CD4-positive, alpha-beta memory T cell (primary cell): ENCODE measurements at places on chromosomes 2 and 18. TPM values are rescaled to one million over a fixed set of nuclear protein-coding genes. Genes with fewer than 3 reads are reported as not detected.

Gene SFTPB
- not detected for total RNA-seq

Gene GCKR
- total RNA-seq = not detected

- H3K27ac ChIP-seq = no peak overlapping the region
- H3K4me1 ChIP-seq = no peaks in the 10 kb centered on the region
- H3K4me3 ChIP-seq = no peak overlapping the region
- H3K27me3 ChIP-seq = no peaks in the 10 kb centered on the region
- DNase-seq = no peak
- H3K36me3 ChIP-seq = no peaks in the 10 kb centered on the region
These were observed 87.9 kb upstream of the KLHL29 start for GRCh38 chr2:23297112-23297511.

GRCh38 chr2:158750458-158751125 lies 44.5 kb upstream of the DAPL1 start:
- H3K27ac ChIP-seq = no peak overlapping the region
- no peak overlapping the region for H3K4me3 ChIP-seq
- H3K36me3 ChIP-seq = no peaks in the 10 kb centered on the region

DNA sequence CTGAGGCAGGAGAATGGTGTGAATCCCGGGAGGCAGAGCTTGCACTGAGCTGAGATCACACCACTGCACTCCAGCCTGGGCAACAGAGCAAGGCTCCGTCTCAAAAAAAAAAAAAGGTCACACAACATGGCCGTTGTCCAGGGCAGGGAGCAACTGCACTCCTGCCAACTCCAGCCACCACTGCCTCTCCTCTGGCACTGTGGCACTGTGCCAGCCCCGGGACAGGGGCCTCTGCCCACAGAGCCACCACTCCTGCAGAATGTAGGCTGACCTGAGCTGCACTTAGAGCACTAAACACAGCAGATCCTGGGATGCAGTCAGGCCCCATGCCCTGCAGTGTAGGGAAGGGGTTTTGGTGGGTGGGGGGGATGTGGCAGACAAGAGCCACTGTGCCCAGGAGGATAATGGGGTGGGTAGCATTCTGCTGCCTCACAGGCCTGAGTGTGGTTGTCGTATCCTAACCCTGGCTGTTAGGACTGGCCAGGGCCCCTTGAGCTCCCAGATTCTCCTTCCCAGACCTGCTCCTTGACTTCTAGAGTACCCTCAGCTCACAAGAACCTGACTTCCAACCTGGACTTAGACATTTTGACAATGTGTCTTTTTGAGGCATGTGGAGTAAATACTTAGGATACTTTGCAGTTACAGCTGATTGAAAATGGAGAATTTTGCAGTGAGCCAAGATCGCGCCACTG lies 69.4 kb upstream of the SH3RF3 start:
- no peak overlapping the region for H3K4me3 ChIP-seq
- H3K4me1 ChIP-seq = peaks cover 6% of the 10 kb centered on the region
- H3K27me3 ChIP-seq = no peaks in the 10 kb centered on the region
- DNase-seq = no peak

- H3K4me3 ChIP-seq = no peak overlapping the region
- H3K36me3 ChIP-seq = no peaks in the 10 kb centered on the region
- no peaks in the 10 kb centered on the region for H3K27me3 ChIP-seq
- DNase-seq = no peak
- no peak overlapping the region for H3K27ac ChIP-seq
These were observed 51.4 kb downstream of the ITGAV start for GRCh38 chr2:186641132-186641806.

DNA sequence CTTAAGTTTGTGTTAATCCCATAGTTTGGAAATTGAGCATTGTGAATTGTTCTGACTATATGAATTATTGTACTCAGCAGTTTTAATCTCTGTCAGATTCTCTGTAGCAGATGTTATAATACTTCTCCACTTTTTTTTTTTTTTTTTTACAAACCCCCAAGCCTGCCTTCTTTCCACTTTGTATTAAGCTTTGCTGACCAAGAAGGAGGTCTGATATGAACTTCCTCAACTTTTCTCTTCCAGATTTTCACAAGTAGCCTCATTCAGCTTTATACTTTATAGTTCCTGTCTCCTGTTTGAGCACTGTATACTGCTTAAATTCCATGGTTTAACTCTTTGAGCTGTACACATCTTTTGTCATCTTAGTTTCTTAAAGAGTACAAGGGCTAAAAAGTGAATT lies 105.0 kb downstream of the HAUS1 start:
- no peaks in the 10 kb centered on the region for H3K36me3 ChIP-seq
- no peak overlapping the region for H3K27ac ChIP-seq
- DNase-seq = no peak

- H3K27me3 ChIP-seq = no peaks in the 10 kb centered on the region
- no peak for DNase-seq
- no peak overlapping the region for H3K27ac ChIP-seq
- H3K36me3 ChIP-seq = no peaks in the 10 kb centered on the region
- no peak overlapping the region for H3K4me3 ChIP-seq
These were observed 137.8 kb downstream of the LAMA3 start for GRCh38 chr18:23826850-23827620.

DNA sequence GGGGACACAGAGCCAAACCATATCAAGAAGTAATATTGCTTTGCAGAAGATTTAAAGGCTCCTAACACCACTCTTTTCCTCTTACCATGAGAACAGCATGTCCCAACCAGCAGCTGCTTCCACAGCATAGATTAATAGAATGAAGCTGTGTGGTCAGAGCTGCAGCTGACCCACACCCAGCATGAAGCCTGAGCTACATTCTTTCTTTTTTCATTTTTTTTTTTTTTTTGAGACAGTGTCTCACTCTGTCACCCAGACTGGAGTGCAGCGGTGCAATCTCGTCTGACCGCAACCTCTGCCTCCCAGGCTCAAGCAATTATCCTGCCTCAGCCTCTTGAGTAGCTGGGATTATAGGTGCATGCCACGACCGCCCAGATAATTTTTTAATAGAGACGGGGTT lies 289.8 kb downstream of the RAD51AP2 start:
- H3K27me3 ChIP-seq = no peaks in the 10 kb centered on the region
- DNase-seq = no peak
- no peak overlapping the region for H3K27ac ChIP-seq
- H3K4me3 ChIP-seq = no peak overlapping the region
- no peaks in the 10 kb centered on the region for H3K4me1 ChIP-seq

DNA sequence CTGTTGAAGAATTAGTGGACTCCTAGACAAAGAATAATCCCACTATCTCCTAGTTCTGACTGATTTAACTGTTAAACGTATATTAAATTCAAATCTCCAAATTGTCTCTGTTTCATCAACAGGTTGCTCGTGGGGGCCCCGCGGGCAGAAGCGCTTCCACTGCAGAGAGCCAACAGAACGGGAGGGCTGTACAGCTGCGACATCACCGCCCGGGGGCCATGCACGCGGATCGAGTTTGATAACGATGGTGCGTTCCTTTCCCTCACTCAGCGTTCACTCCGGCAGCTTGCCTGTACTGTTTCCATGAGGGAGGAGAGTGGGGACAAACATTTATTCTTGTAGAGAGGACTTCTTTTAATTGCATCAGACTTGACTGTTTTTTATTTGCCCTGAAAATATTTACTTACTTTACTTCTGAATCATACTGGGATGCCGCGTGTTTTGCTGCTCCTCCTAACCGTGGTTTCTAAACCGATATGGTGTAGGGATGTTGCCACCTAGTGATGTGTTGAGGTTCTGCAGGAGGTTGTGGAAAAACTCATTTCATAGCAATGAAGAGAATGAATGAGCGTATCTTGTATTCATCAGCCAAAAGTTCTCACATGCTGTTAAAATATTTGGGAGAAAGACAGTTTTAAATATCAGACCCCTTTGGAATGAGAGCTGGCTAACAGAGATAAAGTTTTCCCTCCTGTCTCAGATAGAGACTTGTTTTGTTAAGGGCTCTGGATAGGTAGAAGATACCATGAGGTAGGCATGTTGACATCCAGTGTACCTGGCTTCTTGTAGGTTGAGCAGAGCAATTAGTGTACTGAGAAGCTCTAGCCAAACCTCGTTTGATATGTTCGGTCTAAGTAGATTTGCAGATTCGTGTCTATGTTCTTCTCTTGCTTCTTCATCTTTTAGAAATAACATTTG lies 38.3 kb downstream of the ITGA6 start:
- H3K27me3 ChIP-seq = no peaks in the 10 kb centered on the region
- peak; percentile 78 for DNase-seq
- H3K4me1 ChIP-seq = peaks cover 54% of the 10 kb centered on the region
- peak overlapping the region; percentile 50 for H3K27ac ChIP-seq
- H3K36me3 ChIP-seq = peaks cover under 1% of the 10 kb centered on the region

- peaks cover 74% of the 10 kb centered on the region for H3K4me1 ChIP-seq
- DNase-seq = peak; percentile 4
- H3K4me3 ChIP-seq = no peak overlapping the region
- no peaks in the 10 kb centered on the region for H3K27me3 ChIP-seq
- H3K36me3 ChIP-seq = no peaks in the 10 kb centered on the region
These were observed 3.0 kb upstream of the STK17B start for GRCh38 chr2:196174404-196174803.

- H3K27ac ChIP-seq = no peak overlapping the region
- no peaks in the 10 kb centered on the region for H3K4me1 ChIP-seq
- no peaks in the 10 kb centered on the region for H3K36me3 ChIP-seq
- DNase-seq = no peak
- no peaks in the 10 kb centered on the region for H3K27me3 ChIP-seq
- no peak overlapping the region for H3K4me3 ChIP-seq
These were observed 264.0 kb downstream of the SUCLG1 start for GRCh38 chr2:84194949-84195644.

DNA sequence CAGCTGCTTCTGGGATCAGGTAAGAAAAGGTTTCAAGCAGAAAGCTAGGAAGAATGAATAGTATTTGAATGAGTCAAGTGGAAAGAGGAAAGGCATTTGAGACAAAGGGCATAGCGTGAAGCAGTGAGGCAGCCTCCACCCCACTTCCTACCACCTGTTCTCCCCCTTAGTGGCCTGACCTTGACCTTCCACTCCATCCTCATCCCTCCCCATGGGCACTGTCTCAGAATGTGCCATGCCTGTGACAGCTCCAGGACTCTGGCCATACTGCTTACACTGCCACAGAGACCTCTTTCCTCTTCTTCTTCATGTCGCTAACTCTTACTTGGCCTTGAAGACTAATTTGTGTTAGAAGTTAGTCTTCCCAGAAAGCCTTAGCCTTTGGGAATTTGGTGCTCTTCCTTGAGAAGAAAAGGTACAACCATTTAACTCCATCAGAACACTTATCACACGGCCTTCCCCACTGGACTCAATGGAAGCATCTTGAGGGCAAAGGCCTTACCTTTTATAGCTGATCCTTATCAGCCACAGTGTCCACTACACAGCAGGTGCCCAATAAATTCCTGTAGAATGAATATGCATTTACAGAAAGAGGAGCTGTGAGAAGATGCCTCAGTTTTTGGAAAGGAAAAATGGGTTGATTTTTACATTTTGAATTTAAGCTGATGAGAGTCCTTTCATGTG lies 15.2 kb upstream of the NOSTRIN start:
- DNase-seq = no peak
- no peak overlapping the region for H3K27ac ChIP-seq

GRCh38 chr18:75752740-75753263 lies 325.3 kb upstream of the SMIM21 start:
- H3K4me3 ChIP-seq = no peak overlapping the region
- no peaks in the 10 kb centered on the region for H3K36me3 ChIP-seq
- no peak overlapping the region for H3K27ac ChIP-seq

Gene NGEF
- not detected for total RNA-seq

DNA sequence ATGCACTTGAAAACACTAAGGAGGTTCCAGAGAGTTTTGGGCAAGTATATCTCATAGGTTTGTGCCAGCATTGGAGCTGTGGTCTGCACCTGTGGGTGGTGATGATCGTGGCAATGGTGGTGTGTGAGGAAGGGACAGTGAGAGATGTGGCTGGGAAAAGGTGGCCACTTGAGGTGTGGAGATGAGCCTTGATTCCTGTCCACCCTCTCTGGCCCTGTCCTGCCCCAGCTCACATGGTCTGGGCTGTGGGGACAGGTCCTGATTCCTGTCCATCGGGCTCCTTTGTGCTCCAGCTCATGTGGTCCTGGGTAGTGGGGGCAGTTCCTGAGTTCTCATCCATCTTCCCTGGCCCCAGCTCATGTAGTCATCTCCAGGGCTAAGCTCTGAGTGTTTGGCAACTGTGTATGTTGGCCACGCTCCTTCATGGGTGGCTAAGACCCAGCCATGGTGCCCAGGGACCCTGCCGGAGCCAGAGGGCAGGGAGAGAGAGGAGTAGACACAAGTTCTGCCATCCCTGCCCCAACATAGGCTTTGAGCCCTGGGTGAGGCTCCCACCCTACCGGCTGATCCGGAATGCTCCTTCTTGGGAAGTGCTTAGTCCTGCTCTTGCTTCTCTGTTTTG lies 294.4 kb upstream of the HDAC4 start:
- no peak overlapping the region for H3K4me3 ChIP-seq
- no peaks in the 10 kb centered on the region for H3K36me3 ChIP-seq
- no peak overlapping the region for H3K27ac ChIP-seq
- H3K4me1 ChIP-seq = no peaks in the 10 kb centered on the region
- H3K27me3 ChIP-seq = no peaks in the 10 kb centered on the region
- DNase-seq = no peak

DNA sequence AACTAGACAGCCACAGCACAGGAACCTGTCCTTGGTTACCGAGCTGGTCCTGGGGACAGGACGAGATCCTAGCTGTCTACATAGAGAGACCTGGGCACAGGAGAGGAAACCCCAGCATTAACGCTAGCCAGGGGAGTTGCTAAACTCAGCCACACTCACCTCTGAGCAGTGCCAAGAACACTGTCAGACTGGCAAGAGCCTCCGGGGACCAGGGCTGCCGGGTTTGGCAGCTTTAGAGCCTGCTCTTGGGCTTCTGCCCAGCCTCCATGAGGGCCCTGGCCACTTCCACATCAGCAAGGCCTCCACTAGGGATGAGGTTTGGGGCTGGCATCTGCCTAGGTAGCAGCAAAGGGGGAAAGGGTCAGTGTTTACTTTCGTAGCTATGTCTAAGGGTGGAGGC lies 6.7 kb downstream of the TMBIM1 start:
- DNase-seq = no peak
- H3K27ac ChIP-seq = peak overlapping the region; percentile 94
- no peaks in the 10 kb centered on the region for H3K27me3 ChIP-seq
- peaks cover 87% of the 10 kb centered on the region for H3K4me1 ChIP-seq
- H3K36me3 ChIP-seq = peaks cover 26% of the 10 kb centered on the region

Gene PPP4R3B
- 111 TPM for total RNA-seq

Gene NAGK
- total RNA-seq = 161 TPM

DNA sequence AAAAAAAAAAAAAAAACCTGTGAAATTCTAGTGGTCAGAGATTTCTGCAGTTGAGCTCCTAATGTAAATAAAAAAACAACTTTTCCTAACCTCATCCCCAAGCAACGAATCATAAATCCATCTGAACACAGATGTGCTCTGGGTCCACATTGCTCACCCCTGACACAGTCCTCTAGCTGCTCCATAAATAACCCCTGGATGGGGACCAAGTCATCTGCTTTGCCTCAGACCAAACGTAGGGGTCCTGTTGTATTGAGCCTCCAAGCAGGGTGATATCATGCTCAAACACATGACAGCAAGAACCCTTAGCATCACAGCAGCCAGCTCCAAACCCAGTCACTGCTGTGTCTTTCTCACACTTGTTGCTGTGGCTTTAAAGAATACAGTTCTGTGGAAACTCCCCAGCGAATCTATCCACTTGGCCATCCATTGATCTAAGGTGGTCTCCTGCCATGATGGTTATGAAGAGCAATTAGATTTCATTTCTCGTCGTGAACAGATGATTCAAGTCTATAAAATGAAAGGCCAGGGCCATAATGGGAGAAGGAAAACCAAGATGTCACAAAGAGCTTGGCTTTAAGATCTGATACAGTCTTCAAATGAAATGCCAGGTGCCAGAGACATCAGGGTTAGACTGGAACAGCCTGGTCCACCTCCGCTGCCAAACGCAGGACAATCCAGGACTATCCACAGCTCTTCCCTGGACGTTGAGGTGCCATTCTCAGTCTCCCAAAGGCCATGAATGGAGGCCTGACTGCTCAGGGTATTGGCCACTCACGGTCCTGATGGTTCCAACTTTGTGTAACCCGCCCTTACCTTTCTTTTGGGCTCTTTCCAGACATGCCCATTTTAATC lies 39.0 kb downstream of the TBC1D8 start:
- H3K4me1 ChIP-seq = no peaks in the 10 kb centered on the region
- no peak overlapping the region for H3K4me3 ChIP-seq
- H3K27me3 ChIP-seq = no peaks in the 10 kb centered on the region
